HAP-1 (cell line): ENCODE measurements at places on chromosomes 4 and X.

DNA sequence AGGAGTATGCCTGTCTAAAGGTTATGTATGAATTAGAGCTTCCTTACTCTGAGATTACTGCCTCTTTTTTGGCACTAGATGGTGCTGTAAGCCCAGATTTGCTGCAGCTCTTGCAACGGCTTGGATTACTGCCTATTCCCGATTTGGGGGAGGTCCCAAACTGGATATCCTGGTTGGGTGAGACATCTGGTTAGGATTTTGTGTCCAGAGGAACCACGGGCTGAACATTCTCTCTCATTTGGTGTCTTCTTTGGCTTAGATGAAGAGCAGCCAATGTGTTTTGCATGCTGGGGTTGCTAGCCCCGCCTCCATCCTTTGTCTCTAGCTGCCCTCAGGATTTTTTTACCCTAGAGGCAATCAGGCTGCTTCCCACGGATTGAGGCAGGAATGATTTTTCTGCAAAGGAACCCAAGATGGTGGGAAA lies 31.9 kb downstream of the F8A1 start:
- DNase-seq, result peak; percentile 74

DNA sequence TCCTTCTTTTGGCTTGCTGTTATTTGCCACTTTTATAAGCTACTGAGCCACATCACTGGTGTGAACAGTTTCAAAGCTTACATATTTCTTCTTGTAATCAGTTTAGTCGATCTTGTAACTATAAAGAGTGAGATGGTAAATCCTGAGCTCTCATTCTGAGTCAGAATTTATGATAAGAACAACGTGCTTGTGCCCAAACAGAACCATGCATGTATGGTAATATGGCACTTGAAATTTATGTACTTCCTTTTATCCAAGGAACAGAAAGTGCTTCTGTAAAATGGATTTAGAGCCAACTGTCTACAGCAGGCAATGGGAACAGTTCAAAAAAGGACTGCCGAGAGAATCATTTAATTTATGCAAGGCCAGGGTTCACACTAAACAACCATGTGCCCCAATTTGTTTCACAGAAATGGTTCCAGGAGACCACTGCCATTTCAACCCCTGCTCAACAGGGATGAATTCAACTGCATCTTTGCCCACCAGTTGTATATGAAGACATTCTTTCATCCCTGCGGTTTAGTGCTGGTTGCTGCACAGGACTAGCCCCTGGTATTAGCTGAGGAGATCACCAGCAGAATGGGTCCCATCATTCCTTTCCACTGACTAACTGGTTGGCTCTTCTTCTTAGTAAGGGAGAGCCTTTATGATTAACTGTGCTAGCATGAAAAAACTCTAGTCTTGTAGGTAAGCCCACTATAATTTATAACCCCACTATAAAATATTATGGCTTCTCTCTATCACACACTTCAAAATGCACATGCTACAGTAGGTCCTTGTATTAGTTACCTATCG lies 162.9 kb upstream of the PGRMC2 start:
- DNase-seq, result no peak

- no peak for DNase-seq
Observed at GRCh38 chrX:20309806-20310205, 43.1 kb upstream of the RPS6KA3 start.

- DNase-seq, result peak; percentile 18
Observed at GRCh38 chr4:148442832-148443511, 758 bp upstream of the NR3C2 start.

GRCh38 chrX:31260351-31260750 lies 188.5 kb upstream of the FTHL17 start:
- DNase-seq, result no peak

- no peak for DNase-seq
Observed at GRCh38 chr4:186902361-186902760, 178.7 kb upstream of the FAT1 start.

DNA sequence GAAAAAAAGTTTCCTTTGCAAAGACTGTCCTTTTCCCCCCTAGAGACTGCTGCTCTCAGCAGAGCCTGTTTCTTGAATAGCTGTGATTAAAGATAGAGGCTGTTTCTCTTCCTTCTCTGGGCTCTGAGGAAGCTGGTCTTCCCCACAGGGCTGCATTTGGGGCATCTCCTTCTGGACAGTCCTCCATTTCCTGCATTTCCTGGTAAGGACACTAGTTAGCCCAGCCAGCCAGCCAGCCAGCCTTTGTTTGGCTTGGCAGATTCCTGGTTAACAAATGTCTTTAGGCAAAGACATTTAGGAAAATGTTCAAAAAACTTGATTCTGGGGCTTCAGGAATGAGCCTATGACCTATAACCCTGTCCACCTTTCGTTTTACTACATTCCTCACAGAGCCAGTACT lies 34.0 kb upstream of the PLAC1 start:
- DNase-seq, result no peak

DNA sequence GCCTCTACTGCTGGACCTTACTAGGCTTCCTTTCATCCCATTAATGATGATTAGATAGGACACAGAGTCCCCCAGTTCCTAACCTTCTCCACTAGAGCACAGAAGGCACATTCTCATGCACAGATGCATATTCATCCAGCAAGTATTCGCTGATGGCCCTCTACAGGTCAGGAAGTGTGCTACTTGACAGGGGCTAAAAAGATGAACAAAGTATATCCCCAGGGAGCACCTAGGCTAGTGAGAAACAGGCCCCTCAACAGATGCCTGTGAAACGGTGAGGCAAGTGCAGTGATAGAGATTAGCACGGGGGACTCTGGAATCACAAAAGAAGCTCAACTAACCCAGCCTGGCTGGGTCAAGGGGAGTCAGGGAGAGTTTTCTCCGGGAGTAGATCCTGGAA lies 95.8 kb downstream of the MGST2 start:
- DNase-seq, result peak; percentile 19

DNA sequence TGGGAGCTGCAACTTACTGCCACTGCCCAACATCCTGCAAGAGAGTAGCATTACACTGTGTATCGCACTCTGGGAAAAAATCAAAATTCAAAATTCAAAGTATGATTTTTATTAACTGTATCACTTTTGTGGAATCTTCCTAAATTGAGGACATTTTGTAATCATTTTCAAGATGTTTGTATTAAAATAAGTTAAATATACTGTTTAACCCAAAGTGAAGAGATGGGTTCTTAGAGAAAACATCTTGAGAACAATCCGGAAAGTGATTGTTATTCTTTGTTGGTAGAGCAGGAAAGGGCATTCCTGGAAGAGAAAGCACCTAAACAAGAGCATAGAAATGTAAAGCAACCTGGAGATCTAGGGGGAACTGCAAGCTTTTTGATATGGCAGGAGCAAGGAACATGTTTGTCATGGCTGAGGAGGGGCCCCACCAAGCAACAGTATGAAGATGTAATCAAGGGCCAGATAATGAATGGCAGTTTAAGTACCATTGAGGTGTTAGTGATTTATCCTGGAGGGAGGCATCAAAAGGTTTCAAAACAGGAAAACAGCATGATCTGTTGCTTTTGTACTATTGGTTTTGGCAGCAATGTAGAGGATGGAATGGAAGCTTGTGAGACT lies 14.1 kb upstream of the SEC24D start:
- no peak for DNase-seq

DNA sequence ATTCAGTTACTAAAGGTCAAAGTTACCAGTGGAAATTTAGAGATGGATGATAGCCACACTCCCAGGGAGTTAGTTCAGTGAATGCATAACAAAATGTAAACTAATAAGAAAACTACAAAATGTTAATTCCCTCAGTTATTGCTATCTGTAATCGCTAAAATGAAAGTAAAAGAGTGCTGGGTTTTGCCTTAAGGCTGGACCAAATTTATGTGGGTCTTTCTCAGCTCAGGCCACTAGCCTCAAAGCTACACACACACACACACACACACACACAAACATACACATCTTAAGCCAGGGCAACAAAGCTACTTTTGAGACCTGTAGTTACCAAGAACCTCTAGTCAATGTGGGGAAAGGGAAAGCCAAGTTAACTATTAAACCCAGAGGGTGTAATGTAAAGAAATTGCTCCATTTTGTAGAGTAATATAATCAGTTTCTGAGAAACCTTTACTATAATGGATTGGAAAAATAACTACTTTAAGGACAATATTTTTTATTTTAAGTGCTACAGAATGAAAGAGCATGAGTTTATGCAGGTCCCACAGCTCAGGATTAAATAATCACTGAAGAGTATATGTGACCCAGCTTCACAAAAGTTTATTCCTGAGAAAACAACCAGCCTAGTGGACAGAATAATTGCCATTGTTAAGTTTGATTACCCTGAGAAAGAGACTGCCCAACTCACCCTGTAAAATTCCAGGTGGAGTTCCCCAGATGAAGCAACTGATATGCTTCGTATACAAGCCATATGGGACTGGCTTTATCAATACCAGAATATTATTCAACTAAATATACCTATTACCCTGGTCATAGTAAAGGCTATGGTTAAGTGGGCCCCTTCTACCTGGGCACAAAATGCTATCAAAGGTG lies 8.9 kb upstream of the UGT2A3 start:
- peak; percentile 6 for DNase-seq
